ENCODE measurements at places on chromosomes 5 and 9.

GRCh38 chr9:89845862-89846261 is 241.1 kb downstream of the GADD45G start:
- DNase-seq = no peak

DNA sequence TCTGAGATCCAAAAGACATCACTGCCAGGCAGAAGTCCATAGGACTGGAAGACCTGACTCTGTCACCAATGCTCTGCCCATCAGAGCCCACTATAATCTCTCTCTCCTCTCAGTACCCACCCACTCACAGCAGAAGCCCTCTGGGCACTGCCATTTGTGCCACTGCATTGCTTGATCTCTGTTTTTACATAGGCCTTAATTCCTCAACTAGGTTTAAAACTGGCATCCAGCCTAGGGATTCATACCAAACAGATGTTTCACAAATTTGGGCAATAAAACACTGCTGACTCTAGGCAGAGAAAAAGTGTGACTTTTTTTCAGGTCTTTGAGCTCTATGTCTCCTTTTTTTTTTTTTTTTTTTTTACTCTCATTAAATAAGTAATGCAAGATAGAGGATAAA is 91.1 kb upstream of the RANBP3L start:
- peak; percentile 78 for DNase-seq

GRCh38 chr9:91429501-91429900 is 5.9 kb upstream of the NFIL3 start:
- no peak for DNase-seq

GRCh38 chr9:93200989-93201334 is 17.0 kb downstream of the WNK2 start:
- no peak for DNase-seq

DNA sequence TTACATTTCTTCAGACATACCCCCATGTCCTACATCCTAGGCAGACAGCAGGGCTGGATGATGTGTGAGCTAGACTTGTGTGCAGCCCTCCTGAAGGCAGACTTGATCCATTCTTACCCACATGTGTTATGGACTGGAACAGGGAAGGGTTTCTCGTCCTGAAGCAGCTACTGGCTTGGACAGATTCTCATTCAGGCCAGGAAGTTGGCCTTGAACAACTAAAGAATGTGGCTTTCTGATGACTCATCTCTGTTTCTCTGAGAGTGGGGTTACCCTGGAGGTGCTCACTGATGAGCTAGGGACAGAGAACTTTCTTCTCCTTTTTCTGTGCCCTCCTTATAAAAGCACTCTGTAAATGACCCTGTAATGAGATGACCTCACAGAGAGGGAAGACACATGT is 246.5 kb downstream of the PCSK5 start:
- DNase-seq = peak; percentile 73

DNA sequence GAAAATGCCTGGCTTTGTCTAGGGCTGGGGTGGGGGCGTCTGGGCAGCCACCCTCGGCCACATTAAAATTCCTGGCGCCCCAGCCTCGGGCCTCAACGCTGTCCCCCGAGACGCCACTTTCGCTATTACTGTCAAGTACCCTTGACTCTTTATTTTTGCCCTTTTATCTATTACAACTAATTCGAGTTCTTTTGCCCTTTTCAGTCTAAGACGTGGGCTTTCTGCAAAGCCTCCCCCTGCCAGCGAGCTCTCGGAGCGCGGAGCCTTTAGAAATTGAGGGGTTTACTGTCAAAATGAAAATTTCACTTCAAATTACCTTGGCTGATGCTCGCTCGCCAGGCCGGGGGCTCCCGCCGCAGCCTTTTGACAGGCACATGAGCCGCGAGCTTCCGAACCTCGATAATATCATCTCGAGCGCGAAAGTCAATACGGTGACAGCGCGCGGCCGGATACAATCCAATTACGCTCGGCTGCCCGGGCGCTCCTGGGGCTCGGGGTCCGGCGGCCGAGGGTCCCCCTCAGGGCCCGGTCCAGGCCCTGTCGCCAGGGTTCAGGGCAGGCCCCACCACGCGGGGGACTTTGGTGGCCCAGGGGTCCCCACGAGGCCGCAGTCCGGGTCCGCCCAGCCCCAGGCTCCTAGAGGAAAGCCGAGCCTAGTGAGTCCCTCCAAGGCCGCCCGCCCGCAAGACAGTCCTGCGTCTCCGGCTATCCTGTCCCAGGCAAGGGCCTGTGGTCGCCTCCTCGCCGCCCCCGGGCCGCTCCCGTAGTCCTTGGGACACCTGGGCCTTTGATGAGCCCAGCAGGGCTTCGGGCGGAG is 6.7 kb downstream of the IRX4 start:
- DNase-seq = no peak

DNA sequence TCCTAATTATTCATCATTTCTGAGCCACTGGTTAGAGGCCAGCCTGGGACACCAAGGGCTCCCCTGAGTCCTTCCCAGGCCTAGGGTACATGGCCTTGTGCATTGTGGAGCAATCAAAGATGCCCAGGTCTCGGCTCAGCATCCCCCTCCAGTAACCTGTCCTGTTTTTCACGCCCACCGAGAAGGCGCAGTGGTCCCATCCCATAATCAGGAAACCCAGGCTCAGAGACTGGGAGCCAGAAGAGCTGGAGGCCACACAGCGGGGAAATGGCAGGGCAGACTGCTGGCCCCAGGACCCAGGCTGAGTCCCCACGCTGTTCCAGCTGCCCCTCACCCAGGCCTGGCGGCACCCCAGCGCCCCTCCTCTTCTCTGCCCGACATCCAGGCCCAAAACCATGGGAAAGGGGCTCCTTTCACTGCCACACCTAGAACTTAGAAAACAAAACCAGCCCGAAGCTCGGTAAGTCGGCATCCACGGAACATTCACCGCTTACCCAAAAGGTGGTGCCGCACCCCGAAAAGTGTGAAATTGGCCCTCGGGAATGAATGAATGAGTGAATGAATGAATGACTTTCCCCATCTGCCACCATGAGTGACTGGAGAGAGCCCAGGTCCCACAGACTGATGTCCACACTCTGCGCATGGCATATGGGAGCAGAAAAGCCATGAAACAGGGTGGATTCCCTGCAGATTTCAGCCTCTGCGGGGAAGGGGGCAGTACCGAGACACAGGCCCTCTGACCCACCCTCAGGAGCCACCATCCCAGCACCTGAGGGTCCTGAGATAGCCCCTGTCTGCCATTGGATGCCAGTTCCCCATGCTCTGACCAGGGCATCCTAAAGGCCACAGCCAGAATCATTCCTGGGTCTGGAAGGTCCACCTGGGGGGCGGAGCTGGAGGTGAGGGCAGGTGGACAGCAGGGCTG is 132.5 kb downstream of the OLFM1 start:
- no peak for DNase-seq

GRCh38 chr9:95096807-95097206 is 220.7 kb downstream of the FANCC start:
- DNase-seq = no peak

GRCh38 chr9:2749485-2749884 is 32.2 kb downstream of the KCNV2 start:
- no peak for DNase-seq

DNA sequence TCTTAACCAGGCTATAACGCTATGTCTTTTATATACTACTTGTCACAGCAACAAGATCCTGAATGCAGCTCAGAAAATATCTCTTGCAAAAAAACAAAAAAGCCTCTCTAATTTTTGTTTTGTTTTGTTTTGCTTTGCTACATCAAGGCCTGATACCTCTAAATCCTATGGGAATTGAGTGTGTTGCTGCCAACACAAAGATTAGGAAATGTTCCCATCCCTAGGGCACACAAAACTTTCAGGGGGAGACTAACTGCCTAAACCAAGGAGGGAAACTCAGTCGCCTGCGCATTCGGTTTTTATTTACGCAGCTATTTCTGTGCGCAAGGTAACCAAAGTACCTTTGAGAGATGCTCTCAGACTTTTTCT is 1.7 kb downstream of the SSBP2 start:
- peak; percentile 12 for DNase-seq

GRCh38 chr9:122226142-122226757 is 2.5 kb downstream of the LHX6 start:
- no peak for DNase-seq

- DNase-seq = peak; percentile 67
These were observed 123.4 kb downstream of the NXNL2 start for GRCh38 chr9:88658311-88658822.

DNA sequence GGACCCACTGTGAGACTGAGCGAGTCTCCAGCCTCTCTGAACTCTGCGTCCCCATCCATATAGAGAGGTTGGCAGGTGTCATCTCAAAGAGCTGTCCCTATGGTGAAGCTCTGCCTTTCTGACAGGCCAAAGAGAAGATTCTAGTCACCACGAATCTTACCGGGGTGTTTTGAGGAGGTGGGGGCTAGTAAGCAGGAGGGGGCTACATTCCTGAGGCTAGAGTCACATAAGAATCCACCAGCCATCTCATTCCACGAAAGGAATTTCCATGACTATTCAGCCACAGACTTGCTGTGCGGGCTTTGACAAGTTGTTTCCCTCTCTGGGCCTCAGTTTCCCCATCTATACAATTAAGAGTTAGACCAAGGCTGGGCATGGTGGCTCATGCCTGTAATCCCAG is 16.3 kb downstream of the PDGFRB start:
- DNase-seq = peak; percentile 86

DNA sequence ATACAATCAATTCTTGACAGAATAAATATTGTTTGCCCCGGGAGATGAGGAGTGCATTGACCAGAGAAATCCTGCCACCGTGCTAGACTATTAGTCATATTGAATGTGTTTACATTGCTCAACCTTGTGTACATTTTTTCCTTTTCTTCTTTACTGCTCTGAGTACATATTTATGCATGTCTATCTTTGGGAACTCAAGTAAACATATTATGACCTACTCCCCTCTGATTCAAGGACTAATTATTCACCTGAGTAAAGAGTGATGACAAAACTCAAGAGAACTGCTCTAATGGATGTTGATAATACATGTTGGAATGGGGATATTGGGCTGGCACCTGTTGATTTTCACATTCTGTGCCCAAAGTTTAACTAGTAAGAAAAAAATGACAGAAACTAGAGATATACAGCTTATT is 3.9 kb upstream of the SPINK1 start:
- DNase-seq = no peak

GRCh38 chr9:113471143-113471542 is 7.6 kb downstream of the RGS3 start:
- DNase-seq = no peak

DNA sequence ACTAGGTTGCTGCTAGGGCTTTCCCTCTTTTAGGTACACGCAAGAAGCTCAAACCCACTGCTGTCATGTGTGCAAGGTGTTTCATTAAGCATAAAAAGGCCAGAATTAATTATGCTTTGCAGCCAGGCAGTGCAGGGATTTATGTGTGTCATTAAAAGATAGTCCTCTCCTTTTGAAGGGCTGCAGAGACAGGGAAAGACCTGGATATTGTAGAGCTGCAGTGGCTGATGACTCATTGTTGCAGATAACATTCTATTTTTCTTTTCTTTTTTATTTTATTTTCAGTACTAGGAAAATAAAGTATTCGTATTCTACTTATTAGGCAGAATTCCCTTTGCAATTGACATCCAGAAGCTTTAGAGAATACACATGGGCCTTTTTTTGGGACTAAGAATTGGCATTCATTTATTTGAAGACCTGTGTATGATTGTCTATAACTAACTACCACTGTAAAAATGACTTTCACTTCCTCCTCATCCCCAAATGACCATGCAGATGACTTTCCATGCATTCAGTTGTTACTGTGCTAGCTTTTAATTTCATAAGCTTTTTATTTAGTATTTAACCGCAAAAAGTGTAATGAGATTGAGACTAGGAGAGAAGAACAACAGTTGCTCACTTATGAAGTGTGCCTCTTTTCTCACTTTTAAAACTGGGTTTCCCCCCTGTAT is 113.0 kb downstream of the PAM start:
- DNase-seq = peak; percentile 23

- no peak for DNase-seq
These were observed 18.5 kb upstream of the SLC12A7 start for GRCh38 chr5:1130218-1130946.

DNA sequence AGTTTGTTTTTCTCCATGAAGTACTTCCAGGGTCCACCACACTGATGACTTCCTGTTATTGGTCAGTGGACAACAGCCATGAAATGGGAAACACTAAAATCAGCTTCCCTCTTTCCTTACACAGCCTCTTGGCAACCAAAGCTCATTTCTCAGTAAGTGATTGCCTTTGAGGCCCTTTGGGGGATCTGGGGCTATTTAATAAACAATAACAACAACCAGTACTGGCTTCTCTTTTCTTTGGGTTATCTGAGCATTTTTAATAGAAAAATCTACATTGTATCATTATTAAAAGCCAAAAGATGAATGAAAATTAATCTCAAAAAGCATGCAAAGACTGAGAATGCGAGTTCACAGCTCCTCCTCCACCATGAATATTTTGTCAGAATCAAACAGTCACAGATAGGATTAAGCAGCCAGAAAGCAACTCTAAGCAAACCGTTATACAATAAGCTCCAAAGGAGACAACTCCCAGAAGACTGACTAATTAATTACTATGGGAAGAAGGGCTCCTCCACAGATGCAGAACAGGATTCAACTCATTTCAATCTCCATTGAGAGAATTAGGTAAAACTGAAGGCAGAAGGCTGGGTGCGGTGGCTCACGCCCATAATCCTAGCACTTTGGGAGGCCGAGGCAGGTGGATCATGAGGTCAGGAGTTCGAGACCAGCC is 68.3 kb downstream of the SERINC5 start:
- DNase-seq = no peak

- no peak for DNase-seq
These were observed 38.1 kb downstream of the BASP1 start for GRCh38 chr5:17255471-17256021.

DNA sequence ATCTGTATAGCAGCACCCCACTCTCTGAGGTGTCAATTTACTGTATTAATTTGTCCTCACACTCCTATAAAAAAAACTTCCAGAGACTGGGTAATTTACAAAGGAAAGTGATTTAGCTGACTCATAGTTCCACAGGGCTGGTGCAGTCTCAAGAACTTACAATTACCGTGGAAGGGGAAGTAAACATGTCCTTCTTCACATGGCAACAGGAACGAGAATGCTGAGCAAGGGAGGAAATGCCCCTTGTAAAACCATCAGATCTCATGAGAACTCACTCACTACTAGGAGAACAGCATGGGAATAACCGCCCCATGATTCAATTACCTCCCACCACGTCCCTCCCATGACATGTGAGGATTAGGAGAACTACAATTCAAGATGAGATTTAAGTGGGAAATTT is 602.6 kb downstream of the MTRR start:
- DNase-seq = no peak

DNA sequence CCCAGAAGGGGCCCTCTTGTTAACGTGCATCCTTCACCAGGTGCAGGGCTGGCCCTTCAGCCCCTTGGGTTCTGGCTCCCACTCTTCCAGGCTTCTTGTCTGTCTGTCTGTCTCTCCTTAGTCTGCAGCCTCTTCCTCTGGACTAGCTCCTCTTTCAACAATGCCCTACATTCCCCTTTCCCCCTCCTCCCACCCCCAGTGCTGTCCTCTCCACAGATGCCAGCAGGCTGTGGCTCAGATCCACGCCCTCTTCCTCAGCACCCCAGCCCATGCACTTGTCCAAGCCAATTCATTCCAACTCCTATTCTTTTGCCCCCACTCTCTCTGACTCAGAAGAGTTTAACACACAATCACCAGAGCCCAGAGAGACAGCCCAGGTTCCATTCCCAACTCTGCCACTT is 45.2 kb upstream of the ALDH1B1 start:
- no peak for DNase-seq

All from fibroblast of skin of right quadriceps (primary cell).